Kidney (tissue), 22 donors: ENCODE measurements at places on chromosomes 11 and 22. TPM values are rescaled to one million over a fixed set of nuclear protein-coding genes. Genes with fewer than 3 reads are reported as not detected.

Gene ZW10
- polyA plus RNA-seq = 6.7 TPM

Gene PANX2
- 4.3 TPM for polyA plus RNA-seq

Gene CNGA4
- polyA plus RNA-seq = not detected

Gene DEUP1
- polyA plus RNA-seq = 0.88 TPM

Gene HEPN1
- polyA plus RNA-seq = not detected

Gene SPTBN2
- 69.8 TPM for polyA plus RNA-seq

Gene DEFB131B
- not detected for polyA plus RNA-seq

Gene MUC5AC
- polyA plus RNA-seq = not detected

Gene SYTL2
- polyA plus RNA-seq = 19.8 TPM

Gene OR5M10
- polyA plus RNA-seq = not detected

Gene CRYBA4
- not detected for polyA plus RNA-seq

Gene ACER3
- 5.9 TPM for polyA plus RNA-seq

Gene IL17REL
- not detected for polyA plus RNA-seq

Gene MYEOV
- not detected for polyA plus RNA-seq

Gene GLYATL2
- polyA plus RNA-seq = not detected

Gene F2
- not detected for polyA plus RNA-seq

Gene RIC3
- polyA plus RNA-seq = 10.5 TPM

Gene OR8D4
- not detected for polyA plus RNA-seq

Gene SLC22A9
- not detected for polyA plus RNA-seq

Gene OR5P2
- not detected for polyA plus RNA-seq

Gene GSC2
- polyA plus RNA-seq = not detected

Gene A4GALT
- polyA plus RNA-seq = 76.2 TPM

Gene SCT
- not detected for polyA plus RNA-seq

Gene IFITM1
- polyA plus RNA-seq = 248 TPM

Gene SCN2B
- 0.54 TPM for polyA plus RNA-seq

Gene PRR14L
- 5.1 TPM for polyA plus RNA-seq

Gene USP47
- 16.3 TPM for polyA plus RNA-seq

Gene CTSF
- polyA plus RNA-seq = 80.4 TPM

Gene USP2
- polyA plus RNA-seq = 57.6 TPM

Gene TSPAN18
- 13.8 TPM for polyA plus RNA-seq

Gene GGTLC2
- not detected for polyA plus RNA-seq

Gene UEVLD
- polyA plus RNA-seq = 8.0 TPM

Gene CBX7
- 39.3 TPM for polyA plus RNA-seq

Gene C11orf42
- not detected for polyA plus RNA-seq

Gene IGLL1
- polyA plus RNA-seq = not detected

Gene ANGPTL5
- not detected for polyA plus RNA-seq

Gene GSTT2B
- 20.6 TPM for polyA plus RNA-seq

Gene VSTM5
- polyA plus RNA-seq = 1.8 TPM
